CD4-positive, alpha-beta T cell treated with Interleukin-6 for 4 hours (primary cell): ENCODE measurements at places on chromosomes 11 and 22.

DNA sequence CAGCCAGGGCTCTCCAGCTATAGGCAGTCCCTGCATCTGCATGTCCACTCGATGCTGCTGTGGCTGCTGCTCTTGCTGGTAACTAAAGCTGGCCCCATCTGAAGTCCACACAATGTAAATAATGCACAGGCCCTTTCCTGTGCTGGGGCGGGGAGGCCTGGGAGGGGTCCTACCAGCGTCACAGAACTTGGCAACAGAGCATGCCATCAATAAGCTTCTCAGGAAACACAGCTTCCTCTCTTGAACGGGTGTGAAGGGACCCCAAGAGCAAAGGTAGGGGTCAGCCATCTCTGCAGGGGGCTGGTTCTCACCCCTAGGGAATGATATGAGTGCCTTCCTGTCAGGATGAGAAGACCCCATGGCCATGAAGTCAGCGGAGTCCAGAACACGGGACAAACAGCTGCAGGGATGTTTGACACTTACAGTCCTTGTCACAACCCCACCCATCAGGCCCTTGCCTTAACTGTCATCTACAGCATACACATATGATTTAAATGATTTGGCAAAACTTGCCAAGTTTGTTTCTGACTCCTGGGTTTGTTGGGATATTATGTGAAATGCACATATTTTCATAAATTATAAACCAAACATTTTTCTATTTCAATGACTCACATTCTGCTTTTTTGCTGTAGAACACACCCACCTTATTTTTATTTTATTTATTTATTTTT, 39.1 kb upstream of the LYVE1 start:
- DNase-seq: no peak

DNA sequence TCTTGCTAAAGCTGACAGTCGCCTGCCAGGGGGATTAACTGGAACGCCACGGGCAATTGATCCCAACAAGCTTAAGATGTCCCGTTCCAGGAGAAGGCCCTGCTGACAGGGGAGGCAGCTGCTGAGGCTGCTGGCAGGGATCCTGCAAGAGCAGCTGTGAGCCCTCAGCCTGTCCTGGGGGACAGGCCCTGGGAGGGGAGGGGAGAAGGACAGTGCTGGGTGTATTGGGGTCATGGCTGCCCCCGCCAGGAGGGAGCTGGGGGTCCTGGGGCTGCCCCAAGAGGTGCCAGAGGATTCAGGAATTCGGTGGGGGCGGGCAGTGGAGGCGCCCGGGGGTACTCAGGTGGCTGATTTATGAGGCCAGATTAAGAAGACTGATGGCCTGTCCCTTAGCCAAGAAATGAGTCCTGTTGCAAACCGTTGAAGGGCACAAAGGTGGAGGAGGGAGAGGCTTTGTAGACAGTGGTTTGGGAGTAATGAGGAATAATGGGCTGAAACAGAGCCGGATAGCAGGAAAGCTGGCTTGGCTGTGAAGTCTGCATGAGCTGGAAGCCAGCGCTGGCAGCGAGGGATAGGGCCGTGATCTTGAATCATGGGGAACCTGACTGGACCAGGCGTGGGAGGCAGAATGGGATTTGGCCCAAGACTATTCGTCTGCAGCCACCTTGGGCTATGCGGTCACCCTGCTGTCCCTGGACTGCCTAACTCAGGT, 133.5 kb downstream of the CACNA1I start:
- no peak for DNase-seq

DNA sequence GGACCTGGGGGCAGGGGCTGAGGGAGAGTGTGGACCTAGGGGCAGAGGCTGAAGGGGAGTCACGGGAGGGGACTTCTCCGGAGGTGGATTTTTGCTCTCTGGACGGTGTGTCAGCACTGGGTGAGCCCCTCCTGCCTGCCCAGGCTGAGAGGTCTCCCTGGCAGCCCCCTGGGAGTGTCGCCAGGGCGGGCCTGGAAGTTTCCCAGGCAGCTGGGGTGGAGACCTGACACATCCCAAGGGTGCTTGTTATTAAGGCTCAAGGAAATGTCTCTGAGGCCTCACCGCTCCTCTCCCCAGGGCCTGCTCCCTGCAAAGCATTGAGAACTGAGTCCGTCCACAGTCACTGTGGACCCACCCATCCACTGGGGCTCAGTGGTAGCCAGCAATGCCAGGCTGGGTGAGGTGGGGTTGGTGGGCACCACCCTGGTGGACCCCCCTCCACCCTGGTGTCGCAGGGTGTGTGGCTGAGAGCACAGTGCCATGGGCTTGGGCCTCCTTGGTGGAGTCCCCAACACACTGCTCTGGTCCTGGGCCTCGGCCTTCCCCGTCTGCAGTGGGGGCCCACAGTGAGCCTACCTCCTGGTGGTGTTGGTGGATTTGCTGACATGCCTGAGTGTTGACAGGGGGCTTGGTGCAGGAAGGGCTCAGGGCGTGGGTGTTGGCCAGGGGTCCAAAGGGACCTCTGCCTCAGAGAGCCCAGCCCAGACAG, 2.5 kb downstream of the CD81 start:
- DNase-seq: no peak

GRCh38 chr11:111360150-111361043, 18.7 kb downstream of the POU2AF1 start:
- no peak for DNase-seq

DNA sequence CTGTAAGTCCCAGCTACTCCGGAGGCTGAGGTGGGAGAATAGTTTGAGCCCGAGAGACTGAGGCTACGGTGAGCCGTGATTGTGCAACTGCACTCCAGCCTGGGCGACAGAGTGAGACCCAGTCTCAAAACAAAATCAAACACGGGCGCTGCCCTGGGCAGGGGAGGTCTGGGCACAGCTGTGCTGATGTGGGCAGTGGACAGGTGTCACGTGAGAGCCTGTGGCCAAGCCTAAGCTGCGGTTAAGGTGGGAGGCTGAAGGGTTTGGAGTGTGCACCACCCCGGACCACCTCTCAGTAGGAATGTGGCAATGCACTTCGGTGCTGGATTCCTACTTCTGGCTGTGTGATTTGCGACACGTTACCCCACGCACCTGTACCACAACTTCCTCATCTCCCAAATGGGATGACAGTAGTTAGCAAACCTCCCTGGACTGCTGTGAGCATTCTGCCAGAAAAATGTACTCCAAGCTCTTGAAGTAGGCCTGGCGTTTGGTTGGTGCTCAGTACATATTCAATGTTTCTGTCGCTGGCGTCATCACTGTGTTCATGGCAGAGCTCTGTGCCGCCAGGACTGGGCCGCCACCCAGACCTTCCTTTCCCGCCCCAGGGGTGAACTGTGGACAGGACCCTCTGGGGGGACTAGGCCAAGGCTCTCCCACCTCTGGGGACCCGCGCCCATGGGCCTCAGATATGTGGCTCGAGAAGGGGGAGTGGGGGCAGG, 807 bp upstream of the ZNF74 start:
- DNase-seq: peak; percentile 2

GRCh38 chr11:67421430-67422031, 6.1 kb downstream of the CARNS1 start:
- no peak for DNase-seq

DNA sequence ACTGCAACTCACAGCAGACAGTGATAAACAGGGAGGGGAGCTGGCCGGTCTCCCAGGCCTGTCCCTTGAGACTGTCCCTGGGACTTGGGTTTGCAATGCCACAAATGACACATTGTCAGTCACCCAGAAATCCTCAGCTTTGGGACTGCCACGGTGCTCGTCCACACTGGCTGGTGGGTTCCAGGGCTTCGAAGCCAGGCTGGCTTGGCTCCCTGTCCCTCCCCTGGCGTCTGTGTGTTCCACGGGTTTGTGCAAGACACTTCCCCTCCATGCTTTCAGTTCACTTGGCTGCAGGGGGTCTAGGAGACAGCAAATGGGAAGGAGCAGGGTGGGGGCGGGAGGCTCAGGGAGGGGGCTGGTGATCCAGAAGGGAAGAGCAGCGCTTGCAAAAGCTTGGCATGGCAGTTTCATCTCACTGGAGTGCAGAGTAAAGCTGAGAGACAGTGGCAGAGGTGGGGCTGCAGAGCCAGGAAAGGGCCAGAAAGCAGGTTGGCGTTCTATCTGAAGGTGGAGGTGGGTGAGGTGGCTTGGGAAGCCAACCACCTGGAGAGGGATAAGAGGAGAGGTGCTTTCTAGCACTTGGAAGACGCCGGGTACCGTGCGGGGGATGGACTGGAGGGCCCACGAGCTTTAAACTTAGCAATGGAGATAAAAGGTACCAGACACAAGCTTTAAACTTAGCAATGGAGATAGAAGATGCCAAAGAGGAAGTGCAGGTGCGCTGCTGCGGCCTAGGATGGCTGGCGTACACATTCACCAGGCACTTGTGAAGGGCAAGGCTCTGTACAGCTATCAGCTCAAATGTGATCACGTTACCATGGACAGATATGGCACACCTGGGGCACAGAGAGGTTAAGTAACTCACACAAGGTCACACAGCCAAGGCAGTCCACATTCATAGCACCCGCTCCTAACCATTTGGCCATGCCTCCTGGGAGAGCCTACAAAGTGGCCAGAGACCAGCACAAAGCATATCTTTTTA, 86.4 kb upstream of the SHISAL1 start:
- no peak for DNase-seq

GRCh38 chr11:78548911-78549590, 25.6 kb downstream of the NARS2 start:
- DNase-seq: no peak
